ENCODE measurements at places on chromosomes 4 and X. TPM values are rescaled to one million over a fixed set of nuclear protein-coding genes. Genes with fewer than 3 reads are reported as not detected.

- no peak for DNase-seq
Observed at GRCh38 chr4:82216219-82216618, 157.6 kb downstream of the HNRNPD start.

DNA sequence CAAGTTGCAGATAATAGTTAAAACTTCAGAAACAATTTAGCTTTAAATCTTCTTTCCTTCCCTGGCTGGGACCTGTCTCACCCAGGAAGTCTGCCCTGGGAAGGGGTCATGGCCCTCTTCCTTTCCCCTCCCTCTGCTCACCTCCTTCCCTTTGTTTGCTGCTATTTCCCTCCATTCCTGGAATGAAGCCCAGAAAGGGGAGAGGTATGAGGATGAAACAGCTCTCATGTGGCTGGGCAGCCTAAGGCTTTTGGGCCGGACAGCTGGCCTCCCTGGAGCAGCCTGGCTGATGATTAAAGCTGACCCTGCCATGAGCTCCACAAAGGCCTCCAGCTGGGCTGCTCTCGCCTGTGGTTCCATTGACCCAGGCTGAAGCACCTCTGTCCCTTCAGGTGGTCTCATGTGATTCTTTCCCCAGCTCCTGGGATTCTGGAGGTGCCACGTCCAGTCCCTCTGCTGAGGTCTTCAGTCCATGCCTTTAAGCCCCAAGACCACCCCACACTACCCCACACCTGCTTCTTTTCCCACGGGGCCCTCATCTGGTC, 202.1 kb downstream of the PTTG2 start:
- DNase-seq = peak; percentile 11

DNA sequence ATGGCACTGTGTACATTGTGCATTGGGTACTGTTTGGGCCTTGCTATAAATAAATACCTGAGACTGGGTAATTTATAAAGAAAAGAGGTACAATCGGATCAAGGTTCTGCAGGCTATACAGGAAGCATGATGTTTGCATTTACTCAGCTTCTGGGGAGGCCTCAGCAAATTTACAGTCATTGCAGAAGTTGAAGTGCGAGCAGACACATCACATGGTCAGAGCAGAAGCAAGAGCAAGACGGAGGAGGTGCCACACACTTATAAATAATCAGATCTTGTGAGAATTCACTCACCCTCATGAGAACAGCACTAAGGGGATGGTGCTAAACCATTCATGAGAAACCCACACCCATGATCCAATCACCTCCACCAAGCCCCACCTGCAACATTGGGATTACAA, 505.0 kb downstream of the ARAP2 start:
- no peak for DNase-seq

DNA sequence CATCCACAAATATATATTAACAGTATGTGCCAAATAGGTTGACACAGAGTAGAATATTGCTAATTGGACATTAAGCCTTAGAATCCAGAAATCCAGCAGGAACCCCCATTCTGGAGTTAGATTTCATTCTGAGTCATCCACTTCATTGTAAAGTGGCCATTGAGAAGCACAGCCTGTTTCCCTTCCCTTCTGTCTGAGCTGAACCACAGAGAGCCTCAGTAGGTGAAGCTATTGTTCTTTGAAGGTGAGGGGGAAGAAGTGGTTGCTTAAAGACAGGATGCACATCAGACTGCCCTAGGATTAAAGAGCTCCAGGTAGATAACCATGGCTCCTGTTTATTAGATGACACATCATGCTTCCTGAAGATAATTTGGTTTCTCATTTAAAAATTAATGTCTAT, 30.6 kb upstream of the MCF2 start:
- DNase-seq = peak; percentile 58

DNA sequence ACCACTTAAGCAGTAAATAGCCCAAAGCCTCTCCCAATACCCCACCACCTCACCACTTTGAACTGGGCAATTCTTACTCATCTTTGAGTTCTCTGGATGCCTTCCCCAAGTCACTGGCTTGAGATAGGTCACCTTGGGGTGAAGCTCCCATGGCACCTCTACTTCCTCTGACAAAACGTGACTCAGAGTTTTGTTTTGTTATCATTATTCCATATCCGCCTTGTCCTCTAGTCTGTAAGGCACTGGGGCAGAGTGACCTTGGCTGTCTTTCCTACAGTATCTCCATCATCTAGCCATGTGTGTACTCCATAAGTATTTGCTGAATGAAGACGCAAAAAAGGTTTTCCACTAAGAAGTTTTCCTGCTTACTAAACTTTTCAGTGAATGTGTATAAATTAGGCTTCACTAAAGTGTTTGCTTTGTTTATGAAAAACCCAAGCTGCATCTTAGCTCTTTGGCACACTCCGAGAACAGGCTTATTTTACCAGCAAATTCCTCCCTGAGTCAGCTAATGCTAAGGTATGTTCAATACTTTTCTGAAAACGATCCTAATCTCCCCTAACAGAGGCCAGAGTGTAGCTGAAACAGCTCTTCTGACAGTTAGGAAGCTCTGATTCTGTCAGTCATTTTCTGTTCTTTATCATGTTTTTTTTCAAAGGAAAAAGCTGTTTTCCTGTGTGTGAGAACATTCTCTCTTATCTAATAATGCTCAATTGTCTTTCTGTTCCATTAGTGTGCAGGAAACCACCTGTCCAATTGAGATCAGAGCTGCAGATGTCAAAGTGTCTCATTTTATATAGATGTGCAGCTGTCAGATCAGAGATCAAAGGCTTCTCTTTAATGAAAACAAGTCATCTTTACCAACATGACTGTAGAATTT, 30.2 kb upstream of the TSPAN5 start:
- DNase-seq = peak; percentile 58

DNA sequence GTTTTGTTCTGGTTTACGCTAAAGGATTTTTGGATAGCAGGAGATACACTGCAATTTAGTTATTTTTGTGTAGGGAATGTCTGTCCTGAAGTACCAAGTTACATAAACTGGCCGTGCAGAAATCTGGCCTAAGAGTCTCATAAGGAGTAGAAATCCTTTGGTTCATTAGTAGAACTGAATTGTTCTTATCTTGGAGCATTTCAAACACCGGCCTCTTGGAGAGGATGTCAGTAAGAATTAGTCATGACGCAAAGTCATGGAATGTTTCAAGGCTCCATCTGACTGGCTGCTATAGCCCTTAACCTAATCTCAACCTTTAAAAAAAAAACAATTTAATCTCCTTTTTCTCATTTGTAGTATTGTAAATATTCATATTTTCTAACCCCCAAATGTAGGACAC, 15.2 kb downstream of the PDLIM3 start:
- DNase-seq = no peak

DNA sequence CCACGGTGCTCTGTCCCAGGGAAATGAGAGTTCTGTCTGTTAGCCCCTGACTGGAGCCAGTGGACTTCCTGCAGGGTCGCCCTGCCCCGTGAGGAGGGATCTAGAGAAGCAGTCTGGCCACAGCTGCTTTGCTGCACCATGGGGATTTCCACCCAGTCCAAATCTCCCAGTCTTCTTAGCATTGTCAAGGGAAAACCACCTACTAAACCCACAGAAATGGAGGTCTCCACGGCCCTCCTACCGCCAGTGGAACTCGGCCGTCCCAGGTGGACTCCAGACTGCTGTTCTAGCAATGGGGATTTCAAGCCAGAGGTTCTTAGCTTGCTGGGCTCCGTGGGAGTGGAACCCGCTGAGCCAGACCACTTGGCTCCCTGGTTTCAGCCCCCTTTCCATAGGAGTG, 133.3 kb upstream of the PCDH7 start:
- no peak for DNase-seq

GRCh38 chr4:111268769-111269414, 646.0 kb upstream of the PITX2 start:
- peak; percentile 4 for DNase-seq

DNA sequence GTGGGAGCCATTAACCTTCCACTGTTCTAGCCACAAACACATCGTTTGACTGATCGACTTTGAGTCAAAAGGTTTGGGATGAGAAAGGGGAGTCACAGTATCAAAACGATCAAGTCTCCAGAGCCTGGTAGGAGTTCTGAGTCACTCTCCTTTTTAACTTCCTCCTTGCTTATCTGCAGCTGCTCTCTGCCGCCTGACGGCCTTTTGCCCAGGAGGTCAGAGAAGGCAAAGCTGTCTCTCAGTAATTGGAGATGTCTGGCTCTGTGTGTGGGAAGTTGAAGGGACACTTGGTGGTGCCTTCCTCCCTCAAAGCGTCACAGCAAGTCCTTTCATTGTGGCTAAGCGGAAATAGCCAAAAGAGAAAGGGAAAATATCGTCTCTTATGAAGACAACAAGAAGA, 63.1 kb downstream of the ANOS1 start:
- no peak for DNase-seq

DNA sequence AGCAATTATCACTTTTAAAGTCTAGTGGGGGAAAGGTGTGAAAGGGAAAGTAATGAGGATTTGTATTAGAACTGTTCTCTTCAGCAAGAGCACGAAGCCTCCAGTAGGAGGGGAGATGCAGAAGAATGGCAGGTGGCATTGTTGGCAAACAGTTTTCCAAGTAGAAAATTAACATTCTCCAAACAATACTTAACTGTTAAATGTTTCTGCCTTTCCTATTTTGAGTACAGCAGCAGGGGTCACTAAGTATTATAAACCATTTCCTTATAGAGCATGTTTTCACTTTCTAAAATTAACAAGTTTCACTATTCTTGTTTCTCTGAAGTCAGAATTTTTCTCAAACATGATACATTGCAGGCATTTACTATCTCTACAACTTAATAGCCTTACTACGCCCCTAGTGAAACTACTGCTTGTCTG, 58.7 kb downstream of the LEF1 start:
- no peak for DNase-seq

GRCh38 chr4:185213877-185214276, 4.5 kb downstream of the SNX25 start:
- DNase-seq = no peak

DNA sequence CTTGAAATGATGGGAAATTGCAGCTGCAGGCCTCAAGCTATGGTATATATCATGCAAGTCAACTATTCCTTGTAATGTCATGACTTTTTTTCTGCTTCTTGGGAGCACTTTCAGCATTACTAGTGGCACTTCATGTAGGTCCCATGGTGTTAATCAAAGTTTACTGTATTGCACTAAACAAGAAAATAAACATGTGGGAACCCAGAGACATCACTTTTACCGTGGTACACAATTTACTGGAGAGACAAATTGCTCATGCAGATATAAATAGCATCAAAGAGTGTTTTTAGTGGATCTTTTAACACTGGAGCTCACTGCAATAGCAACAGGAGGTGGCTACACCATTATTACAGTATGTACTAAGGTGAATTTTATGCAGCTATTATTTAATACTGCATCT, 79.2 kb downstream of the UNC5C start:
- DNase-seq = no peak

DNA sequence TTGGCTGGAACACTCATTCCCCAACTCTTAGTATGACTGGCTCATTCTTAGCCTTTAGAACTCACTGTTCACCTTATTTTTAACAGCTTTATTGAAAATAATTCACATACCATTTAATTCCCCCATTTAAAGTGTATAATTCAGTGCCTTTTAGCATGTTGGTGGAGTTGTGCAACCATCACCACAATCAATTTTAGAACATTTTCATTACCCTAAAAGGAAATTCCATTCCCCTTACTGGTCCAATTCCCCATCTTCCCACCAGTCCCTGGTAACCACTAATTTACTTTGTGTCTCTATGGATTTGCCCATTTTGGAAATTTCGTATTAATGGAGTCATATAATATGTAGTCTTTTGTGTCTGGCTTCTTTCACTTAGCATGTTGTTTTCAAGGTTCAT, 19.7 kb downstream of the NHSL2 start:
- DNase-seq = no peak

DNA sequence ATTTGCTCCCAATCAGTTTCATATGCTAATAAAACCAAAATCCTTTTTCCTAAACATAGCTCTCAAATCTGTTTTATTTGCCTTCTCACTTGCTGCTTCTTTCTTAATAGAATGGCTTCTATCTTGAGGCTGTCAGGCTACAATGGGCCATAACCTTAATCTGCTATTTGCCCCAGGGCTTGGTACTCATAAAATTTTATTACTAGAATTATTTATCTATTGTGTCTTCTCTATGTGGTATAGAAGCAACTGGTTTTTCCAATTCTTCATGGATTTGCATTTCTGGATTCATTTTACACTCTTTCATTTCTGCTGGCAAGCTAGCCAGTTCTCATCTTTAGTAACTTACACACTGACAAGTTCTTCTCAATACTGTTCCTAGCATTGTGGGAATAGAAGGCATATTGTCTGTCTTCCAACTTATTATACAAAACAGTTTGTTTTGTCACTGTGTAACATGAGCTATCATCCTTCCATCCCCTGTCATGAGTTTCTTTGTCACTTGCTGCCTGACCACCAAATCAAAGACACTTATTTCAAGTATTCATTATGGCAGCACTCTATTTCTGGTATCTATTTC, 96.6 kb upstream of the KCNIP4 start:
- DNase-seq = no peak

DNA sequence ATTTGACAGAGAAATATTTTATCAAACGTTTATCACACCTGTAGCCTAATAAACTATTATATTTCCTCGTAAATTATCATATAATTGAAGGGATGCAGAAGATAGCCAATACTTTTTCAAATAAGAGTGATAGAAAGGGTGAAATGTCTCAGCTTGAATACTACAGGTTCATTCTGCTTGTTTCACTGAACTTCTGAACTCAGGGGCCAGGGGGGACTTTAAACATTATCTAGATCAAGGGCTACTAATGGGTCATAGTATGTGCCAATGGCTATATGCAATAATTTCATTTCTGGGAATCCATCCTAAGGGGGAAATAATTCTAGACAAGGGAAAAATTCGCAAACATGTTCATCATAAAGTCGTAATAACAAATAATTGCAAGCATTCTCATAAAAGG, 2.6 kb downstream of the ALPK1 start:
- DNase-seq = no peak

DNA sequence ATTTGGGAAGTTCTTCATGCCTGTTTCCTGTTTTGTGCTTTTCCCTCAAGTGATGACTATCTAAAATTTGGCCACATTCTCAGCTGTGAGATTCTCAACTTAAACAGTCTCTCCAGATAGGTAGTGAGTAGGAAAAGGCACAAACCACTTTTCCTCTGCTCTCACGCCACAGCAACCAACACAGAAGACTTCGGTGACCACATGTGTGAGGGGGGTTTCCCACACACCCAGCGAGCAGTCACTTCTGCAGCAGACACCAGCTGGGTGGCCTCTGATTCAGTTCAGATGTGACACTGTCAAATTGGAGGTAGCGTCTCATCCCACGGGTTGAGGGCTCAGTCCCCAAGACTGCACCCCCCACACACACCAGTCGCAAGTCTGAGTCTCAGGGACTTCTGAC, 25.1 kb upstream of the CLDN34 start:
- no peak for DNase-seq

GRCh38 chr4:24190761-24191695, 301.2 kb upstream of the PPARGC1A start:
- DNase-seq = no peak

GRCh38 chr4:94525993-94526728, 74.4 kb downstream of the PDLIM5 start:
- DNase-seq = no peak

- no peak for DNase-seq
Observed at GRCh38 chrX:112687189-112687691, 7.5 kb upstream of the LHFPL1 start.

Gene TCEAL5
- total RNA-seq = not detected

Gene LINC00632
- total RNA-seq = 0.17 TPM

Gene ZDHHC15
- total RNA-seq = not detected

Gene CLTRN
- total RNA-seq = 0.57 TPM

Gene MMRN1
- total RNA-seq = not detected

Gene C4orf50
- not detected for total RNA-seq

Gene RBM47
- 3.7 TPM for total RNA-seq

Gene STAP1
- not detected for total RNA-seq
